Psoas muscle (tissue), 8 donors: ENCODE measurements at places on chromosomes 4 and X. TPM values are rescaled to one million over a fixed set of nuclear protein-coding genes. Genes with fewer than 3 reads are reported as not detected.
A peak's percentile ranks its signal among the peaks of the same experiment; 100 is the strongest.

DNA sequence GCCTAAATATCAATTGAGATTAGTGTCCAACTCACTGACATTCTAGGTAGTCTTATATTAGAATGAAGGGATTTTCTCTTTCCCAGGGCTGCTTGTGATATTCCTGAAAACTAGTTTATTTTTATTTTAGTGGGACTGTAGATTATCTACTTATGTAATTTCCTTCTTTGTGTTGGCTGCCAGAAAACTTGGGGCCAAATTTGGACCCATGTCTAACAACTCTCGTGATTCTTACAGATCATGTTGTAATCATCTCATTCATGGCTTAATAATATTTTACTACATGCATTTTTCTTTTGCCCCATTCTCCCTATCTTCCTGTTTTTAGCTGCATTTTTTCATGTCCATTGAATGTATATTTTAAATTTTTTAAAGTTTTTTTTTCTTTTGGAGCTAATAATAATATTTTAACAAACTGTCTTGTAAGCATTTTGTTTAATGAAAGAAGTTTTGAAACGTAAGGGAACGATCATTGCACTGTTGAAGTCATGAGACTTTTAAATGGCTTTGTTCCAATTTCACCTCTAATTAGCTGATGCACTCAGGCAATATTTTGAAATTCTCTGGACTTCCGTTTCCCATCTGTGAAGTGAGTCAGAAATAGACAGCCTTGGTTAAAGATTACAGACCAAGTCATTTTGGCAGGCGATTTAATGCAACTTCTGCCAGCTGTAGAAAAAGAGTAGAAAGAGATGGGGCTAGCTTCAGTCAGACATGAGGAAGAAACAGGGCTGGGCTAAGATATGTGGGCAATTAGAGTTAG lies 14.3 kb upstream of the TDO2 start:
- no peaks in the 10 kb centered on the region for H3K36me3 ChIP-seq
- H3K4me1 ChIP-seq = no peaks in the 10 kb centered on the region
- no peak overlapping the region for H3K4me3 ChIP-seq
- no peaks in the 10 kb centered on the region for H3K27me3 ChIP-seq
- no peak for DNase-seq

- no peaks in the 10 kb centered on the region for H3K36me3 ChIP-seq
- H3K4me1 ChIP-seq = no peaks in the 10 kb centered on the region
- H3K4me3 ChIP-seq = no peak overlapping the region
- DNase-seq = no peak
These were observed 7.6 kb upstream of the FAM200B start for GRCh38 chr4:15674046-15674445.

Gene ANKRD50
- total RNA-seq = 2.9 TPM

Gene CD38
- 3.7 TPM for total RNA-seq

DNA sequence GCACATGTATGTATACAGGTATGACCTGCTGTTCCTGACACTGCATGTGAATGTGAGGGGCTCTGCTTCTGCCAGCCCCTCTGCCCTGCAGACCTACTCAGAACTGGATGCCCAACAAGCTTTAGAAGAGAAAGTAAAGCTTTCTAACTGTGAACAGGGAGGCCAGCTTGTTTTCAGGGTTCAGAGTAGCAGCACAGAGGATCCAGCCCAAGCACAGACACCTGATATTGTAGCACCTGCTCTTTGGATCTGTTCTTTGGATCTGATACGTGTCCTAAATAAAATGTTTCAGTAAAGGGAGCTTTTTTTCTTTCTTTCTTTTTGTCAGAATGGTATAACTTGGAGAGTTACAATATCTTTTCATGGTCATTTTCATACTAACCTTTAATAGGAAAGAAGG lies 19.2 kb downstream of the DCUN1D4 start:
- peak overlapping the region; percentile 35 for H3K4me3 ChIP-seq
- H3K4me1 ChIP-seq = peaks cover 35% of the 10 kb centered on the region
- no peak for DNase-seq

GRCh38 chrX:105098812-105099211 lies 121.7 kb downstream of the TEX13A start:
- no peak overlapping the region for H3K4me3 ChIP-seq
- DNase-seq = no peak
- H3K36me3 ChIP-seq = no peaks in the 10 kb centered on the region
- no peaks in the 10 kb centered on the region for H3K27me3 ChIP-seq
- no peak overlapping the region for H3K27ac ChIP-seq

DNA sequence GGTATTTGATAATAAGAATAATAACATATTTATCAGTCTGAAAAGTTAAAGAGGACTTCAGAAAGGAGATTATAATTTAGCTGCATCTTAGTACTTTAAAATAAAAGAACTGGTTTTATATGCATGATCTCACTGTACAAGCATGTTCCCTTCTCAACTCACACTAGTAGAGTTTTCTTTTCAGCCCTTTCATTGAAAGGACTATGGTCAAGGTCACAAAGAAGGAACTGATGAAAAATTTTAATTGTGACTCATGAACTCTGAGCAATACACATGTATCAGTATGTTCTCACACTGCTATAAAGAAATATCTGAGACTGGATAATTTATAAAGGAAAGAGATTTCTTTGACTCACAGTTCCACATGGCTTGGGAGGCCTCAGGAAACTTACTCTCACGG lies 73.7 kb upstream of the NDST4 start:
- no peaks in the 10 kb centered on the region for H3K4me1 ChIP-seq
- no peak overlapping the region for H3K27ac ChIP-seq
- DNase-seq = no peak
- H3K36me3 ChIP-seq = no peaks in the 10 kb centered on the region
- H3K4me3 ChIP-seq = no peak overlapping the region

GRCh38 chr4:64272432-64272831 lies 136.8 kb downstream of the TECRL start:
- H3K4me1 ChIP-seq = no peaks in the 10 kb centered on the region
- peak overlapping the region; percentile 59 for H3K4me3 ChIP-seq
- H3K36me3 ChIP-seq = no peaks in the 10 kb centered on the region
- no peaks in the 10 kb centered on the region for H3K27me3 ChIP-seq

Gene GNRHR
- not detected for total RNA-seq

DNA sequence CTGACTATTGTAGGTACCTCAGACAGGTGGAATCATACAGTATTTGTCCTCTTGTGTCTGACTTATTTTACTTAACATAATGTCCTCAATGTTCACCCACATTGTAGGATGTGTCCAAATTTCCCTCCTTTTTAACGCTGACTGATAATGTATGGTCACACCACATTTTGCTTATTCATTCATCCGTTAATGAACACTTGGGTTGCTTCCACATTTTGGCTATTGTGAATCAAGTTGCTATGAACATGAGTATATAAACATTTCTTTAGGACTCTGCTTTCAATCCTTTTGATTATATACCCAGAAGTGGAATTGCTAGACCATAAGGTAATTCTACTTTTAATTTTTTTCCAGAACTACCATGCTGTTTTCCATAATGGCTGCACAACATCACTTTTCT lies 87.0 kb upstream of the NDP start:
- H3K27ac ChIP-seq = no peak overlapping the region
- H3K36me3 ChIP-seq = no peaks in the 10 kb centered on the region
- no peak for DNase-seq

Gene GYPA
- not detected for total RNA-seq

Gene MUC7
- total RNA-seq = not detected

DNA sequence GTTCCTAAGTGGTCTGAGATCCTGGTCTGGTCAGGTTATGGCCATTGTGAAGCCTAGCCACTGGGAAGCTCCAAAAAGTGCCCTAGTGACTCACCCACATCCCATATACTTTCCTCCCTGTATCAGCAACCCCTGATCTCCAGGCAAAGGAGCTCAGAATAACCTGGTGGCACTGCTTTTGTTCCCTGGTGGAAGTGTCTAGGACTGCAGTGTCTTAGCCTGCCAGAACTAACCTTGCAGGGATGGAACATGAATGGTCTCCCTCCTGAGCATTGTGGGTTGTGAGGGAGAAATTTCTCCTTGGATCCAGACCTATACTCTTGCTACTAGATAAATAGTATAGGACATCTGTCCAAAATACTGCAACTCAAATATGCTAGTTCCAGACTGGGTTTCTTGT lies 27.9 kb upstream of the WDR1 start:
- H3K4me1 ChIP-seq = no peaks in the 10 kb centered on the region
- no peaks in the 10 kb centered on the region for H3K36me3 ChIP-seq
- no peaks in the 10 kb centered on the region for H3K27me3 ChIP-seq
- no peak overlapping the region for H3K4me3 ChIP-seq

Gene RNF212
- 1.5 TPM for total RNA-seq

Gene TNMD
- total RNA-seq = not detected

DNA sequence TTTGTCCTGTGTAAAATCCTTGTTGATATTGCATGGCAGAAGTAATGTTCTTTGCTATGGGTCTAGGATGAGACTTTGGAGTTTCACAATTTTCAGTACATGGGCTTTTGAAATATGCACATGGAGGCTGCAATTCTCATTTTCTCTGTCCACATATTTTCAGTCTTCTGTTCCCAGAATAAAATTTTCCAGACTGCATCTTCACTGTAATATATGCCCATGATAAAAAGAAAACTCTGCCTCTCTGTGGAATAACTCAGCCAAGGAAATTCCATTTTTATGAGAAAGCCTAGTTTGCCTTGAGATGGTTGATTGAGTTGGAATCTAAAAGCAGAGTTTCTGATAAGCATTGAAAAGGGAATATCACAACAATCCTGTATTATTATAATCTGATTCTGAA lies 601.4 kb upstream of the AADAT start:
- H3K4me1 ChIP-seq = no peaks in the 10 kb centered on the region
- no peaks in the 10 kb centered on the region for H3K36me3 ChIP-seq
- H3K27ac ChIP-seq = no peak overlapping the region

Gene NPY1R
- total RNA-seq = 0.55 TPM

- H3K4me3 ChIP-seq = no peak overlapping the region
- H3K27ac ChIP-seq = no peak overlapping the region
- H3K4me1 ChIP-seq = no peaks in the 10 kb centered on the region
- no peaks in the 10 kb centered on the region for H3K36me3 ChIP-seq
- no peaks in the 10 kb centered on the region for H3K27me3 ChIP-seq
These were observed 1.2 kb upstream of the EBP start for GRCh38 chrX:48520455-48520854.

DNA sequence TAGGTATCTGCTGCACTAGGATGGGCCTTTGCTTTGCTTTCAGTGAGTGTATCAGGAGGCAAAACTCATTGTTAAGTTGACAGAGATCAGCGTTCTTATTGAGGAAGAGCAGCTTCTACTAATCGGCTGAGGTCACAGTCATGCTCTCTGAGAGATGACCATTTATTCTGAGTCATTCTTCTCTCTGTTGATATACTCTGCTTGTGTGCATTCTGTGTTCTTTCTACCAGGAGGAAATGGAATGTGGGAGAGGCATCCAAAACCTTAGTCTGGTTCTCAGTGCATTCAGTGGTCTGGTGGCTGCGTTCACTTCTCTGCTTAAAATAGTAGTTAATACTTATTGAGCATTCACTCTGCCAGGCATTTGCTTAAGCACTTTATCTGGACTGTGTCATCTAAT lies 66.2 kb downstream of the RRAGB start:
- no peak overlapping the region for H3K4me3 ChIP-seq
- DNase-seq = no peak
- H3K27me3 ChIP-seq = no peaks in the 10 kb centered on the region
- H3K36me3 ChIP-seq = no peaks in the 10 kb centered on the region
- no peaks in the 10 kb centered on the region for H3K4me1 ChIP-seq

Gene TMSB15B
- total RNA-seq = not detected

Gene FAM3A
- 34.2 TPM for total RNA-seq

Gene RBMXL3
- total RNA-seq = not detected

DNA sequence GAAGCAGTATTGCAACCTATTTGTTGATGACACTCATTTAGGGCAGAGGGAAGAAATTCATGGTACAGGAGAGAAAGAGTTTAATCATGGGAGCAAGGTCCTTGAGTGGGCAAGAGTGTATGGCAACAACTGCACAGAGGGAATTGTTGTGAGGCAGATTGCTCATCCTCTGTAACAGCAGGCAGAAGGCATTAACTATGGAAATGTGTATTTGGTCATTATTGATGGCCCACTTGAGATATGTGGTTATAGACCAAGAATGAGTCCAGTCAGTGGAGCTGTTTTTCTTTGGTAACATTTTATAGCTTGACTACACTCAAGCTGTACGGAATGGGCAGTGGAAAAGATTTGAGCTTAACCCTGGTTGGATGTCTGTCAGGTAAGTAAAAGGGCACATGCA lies 15.9 kb downstream of the PLRG1 start:
- peaks cover 3% of the 10 kb centered on the region for H3K36me3 ChIP-seq
- H3K27ac ChIP-seq = no peak overlapping the region
- H3K4me1 ChIP-seq = no peaks in the 10 kb centered on the region
- DNase-seq = no peak
- no peak overlapping the region for H3K4me3 ChIP-seq
- no peaks in the 10 kb centered on the region for H3K27me3 ChIP-seq

DNA sequence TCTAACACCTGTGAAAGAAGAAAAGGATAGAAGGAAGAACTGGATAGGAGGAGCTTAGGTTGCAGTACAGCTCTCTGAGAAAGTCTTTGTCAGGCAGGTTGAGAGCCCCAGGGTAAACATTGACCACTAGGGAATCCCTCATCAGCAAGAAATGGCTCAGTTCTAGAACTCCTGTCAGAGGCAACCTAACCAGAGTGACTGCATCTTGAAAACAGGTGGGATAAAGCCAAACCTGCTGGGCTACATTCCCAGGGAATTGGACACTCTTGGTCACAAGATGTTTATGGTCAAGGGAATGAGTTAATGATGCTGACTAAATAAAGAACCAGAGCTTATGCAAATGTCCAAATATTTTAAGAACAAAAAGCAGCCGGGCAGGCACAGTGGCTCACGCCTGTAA lies 108.3 kb upstream of the MED14 start:
- H3K4me3 ChIP-seq = no peak overlapping the region
- H3K27me3 ChIP-seq = no peaks in the 10 kb centered on the region
- peaks cover 7% of the 10 kb centered on the region for H3K4me1 ChIP-seq
- H3K36me3 ChIP-seq = no peaks in the 10 kb centered on the region

Gene NHSL2
- total RNA-seq = 4.4 TPM

DNA sequence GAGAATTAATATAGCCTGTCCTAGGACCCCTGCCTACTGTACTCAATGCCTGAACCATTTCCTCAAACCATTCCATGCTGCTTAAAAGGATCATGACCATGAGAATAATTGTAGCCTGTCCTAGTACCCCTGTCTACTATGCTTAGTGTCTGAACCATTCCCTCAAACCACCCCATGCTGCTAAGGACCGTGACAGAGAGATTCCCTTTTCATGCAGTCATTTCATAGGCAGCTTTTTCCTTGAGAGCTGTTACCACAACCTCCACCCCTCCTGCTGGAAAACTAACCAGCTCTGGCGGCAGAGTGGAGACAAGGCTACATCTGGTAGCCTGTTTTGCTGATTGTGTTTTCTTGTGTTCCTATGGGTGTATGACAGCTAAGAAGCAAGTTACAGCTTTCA lies 174.9 kb upstream of the SMARCAD1 start:
- no peaks in the 10 kb centered on the region for H3K4me1 ChIP-seq
- H3K27ac ChIP-seq = no peak overlapping the region
- no peaks in the 10 kb centered on the region for H3K27me3 ChIP-seq

GRCh38 chrX:31435592-31435991 lies 363.8 kb upstream of the FTHL17 start:
- no peak for DNase-seq
- H3K4me1 ChIP-seq = no peaks in the 10 kb centered on the region
- no peaks in the 10 kb centered on the region for H3K27me3 ChIP-seq
- H3K27ac ChIP-seq = no peak overlapping the region
